NCI-H2107 (cell line): ENCODE measurements at places on chromosomes 2 and 18.

DNA sequence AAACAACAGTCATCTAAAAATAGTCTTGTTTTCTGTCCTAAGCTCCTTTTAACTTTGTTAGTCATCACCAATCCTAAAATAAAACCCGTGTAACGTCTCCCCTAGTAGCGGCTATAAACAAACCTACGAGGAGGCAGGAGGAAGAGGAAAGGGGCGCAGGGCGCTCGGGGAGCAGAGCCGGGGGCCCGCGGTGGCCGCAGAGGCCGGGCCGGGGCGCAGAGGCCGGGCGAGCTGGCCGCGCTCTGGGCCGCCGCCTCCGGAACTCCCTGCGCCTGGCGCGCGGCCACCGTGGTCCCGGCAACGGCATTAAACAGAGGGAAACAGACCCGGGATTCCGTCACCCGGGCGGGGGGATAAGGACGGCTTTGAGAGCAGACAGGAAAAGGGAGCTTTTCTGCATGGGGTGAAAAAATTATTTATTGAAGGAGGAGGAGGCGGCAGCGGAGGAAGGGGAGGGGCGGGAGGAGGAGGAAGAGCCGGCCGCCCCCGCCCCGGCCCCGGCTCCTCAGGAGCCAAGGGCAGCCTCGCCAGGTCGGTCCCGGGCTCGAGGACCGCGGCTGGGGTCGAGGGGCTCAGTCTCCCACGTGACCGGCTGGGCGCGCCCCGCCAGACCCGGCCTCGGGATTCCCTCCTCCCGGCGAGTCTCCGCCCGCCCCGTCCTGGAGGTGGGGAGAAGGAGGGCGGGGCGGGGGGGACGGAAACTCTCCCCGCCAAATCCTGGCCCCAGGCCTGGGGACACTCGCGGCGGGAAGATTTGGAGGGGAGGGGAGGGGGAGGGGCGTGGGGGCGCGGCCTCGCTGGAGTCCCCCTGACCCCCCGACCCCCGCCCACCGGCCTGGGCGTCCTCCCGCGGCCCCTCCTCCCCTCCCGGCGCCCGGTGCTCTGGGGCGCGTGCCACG lies 1.8 kb upstream of the NFATC1 start:
- peak; percentile 49 for DNase-seq

DNA sequence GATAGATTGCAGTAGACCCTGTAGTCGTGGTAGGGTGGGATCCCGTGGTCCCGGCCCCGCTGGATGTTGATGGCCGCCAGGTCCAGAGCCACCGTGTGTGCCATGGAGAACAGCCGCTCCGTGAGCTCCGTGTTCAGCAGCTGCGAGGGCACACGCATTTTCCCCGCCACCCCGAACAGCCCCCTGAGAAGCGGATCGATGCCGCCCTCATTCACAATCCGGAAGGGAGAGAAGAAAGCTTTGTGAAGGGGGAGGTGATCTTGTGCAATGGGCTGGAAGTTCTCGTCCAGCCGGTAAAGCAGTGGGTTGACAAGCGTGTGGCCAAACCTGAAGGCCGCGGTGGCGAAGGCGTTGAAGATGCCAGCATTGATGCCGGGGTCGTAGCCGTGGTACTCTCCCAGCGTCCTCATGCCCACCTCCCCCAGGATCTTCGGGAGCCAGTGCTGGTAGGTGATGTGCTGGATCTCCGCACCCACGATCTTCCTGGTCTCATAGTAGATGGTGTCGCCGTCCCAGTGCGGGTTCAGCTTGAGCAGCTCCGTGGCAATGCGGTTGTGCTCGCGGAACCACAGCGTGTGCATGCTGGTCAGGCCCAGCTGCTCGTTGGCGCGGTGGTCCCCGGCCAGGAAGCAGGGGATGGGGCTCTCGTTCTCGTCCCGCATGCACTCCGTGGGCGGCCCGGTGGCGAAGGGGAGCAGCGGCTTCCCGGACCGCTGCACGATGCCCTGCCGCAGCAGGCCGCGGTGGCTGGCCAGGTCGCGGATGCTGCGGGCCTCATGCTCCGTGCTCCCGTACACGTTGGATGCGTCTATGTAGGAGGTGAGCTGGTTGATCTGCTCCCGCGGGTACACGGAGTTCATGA lies 95.8 kb downstream of the PXDN start:
- no peak for DNase-seq

GRCh38 chr2:151498178-151498577 lies 88.5 kb downstream of the RIF1 start:
- DNase-seq = no peak

GRCh38 chr2:37925063-37925897 lies at the start of gene RMDN2:
Gene RMDN2 (plus strand): TSS chr2:37925287. CDS start chr2:37929278, 3,991 bp downstream.
- DNase-seq = peak; percentile 2
